Nephron progenitor cell (in vitro differentiated cells): ENCODE measurements at places on chromosomes 2 and 18.

DNA sequence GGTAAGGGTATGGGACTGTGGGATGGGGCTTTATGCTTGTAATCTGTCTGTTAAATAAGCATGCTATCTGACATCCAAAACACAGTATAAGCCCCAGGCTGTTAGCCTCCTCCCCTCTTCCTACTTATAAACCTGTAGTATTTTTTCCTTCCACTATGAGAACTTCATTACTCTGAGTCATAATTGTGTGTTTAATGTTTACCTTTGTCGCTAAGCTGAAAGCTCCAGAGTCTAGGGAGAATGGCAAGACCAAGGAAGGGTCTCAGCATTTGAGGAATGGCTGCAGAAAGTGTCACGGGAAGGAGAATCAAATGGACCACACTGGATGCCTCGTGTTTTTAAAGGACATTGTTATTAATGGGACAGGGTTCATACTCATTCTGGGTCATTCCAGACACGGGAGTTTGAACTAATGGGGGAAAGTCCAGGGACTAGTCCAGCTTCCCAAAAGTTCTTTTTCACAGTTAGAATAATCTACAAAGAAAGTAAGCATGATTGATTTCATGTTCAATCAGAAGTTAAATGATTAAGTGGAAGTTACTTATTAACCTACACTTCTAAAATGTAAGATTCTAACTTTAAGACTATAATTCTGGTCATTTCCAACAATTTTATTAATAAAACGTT is 292.2 kb downstream of the AFF3 start:
- DNase-seq: no peak

GRCh38 chr2:135742325-135742757 is 686 bp downstream of the UBXN4 start:
- no peak for DNase-seq

- DNase-seq: no peak
Measured at GRCh38 chr2:70648961-70649360, 95.3 kb upstream of the TGFA start.

DNA sequence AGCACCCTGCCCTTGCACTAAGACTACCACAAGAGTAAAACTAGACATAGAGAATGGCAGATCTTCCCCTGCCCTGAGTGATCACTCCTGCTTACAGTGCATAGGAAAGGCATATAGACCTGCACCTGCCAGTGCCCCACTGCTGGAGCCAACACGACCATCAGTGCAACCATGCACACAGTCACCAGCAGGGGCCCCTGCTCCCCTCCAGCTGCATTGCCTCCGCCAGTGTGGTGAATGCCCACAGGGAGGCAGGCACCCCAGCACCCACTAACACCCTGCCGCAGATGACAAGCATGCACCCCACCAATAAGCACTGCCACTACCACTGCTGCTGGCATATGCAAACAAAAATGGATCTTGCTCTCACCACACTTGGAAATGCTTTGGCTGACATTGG is 478.8 kb downstream of the ADCYAP1 start:
- DNase-seq: no peak
